ENCODE measurements at places on chromosomes 3 and 15.

GRCh38 chr3:98388147-98388546, 2.3 kb upstream of the OR5K3 start:
- no peak for DNase-seq

GRCh38 chr15:98154863-98155262, 194.4 kb downstream of the ARRDC4 start:
- no peak for DNase-seq

- no peak for DNase-seq
These were observed 116.8 kb downstream of the CHST2 start for GRCh38 chr3:143236226-143236964.

GRCh38 chr3:48305396-48305795, 28.1 kb downstream of the SPINK8 start:
- no peak for DNase-seq

GRCh38 chr3:177449360-177450006, 252.2 kb upstream of the TBL1XR1 start:
- DNase-seq = no peak

DNA sequence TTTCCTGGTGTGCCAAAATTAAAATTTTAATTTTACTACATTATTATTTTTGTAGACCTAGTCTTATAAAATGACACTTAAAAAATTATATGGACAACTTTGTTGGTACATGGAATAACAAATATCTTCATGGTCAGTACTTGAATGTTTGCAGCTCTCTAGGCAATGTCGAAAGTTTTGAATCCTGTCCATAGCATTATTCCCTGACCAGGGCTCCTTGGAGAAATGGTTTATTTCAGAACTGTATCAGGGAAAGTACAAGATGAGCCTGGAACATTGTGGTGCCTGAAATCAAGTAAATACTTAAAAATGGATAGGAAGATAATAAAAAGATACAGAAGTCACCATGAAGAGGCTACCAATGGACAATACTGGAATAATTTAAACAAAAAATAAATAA, 47.6 kb downstream of the ALDH1A2 start:
- DNase-seq = no peak

GRCh38 chr3:113736548-113737089, 9.4 kb downstream of the NAA50 start:
- peak; percentile 76 for DNase-seq

GRCh38 chr3:40308725-40309417, 636 bp upstream of the EIF1B start:
- DNase-seq = no peak

DNA sequence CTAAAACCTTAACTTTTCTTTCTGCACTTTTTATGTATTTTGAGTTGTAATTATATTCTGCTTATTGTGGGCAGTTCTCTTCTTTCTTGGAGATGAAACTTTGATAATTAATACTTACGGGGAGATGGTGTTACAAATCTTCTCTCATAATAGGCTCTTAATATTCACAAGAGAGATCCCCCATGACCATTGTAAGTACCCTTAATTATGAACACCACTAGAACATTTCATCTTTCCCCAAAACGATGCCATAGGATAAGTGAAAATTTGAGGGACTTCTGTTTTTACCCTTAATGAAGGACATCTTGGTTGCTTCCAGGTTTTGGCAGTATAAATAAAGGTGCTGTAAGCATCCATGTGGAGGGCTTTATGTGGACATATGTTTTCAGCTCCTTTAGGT, 60.7 kb downstream of the PIAS1 start:
- peak; percentile 18 for DNase-seq

- DNase-seq = peak; percentile 84
These were observed 262.7 kb upstream of the CTDSPL start for GRCh38 chr3:37598808-37599581.

GRCh38 chr3:124812291-124813265, 74.6 kb downstream of the ITGB5 start:
- DNase-seq = peak; percentile 61

- no peak for DNase-seq
These were observed 18.0 kb upstream of the FSTL1 start for GRCh38 chr3:120468635-120469295.

DNA sequence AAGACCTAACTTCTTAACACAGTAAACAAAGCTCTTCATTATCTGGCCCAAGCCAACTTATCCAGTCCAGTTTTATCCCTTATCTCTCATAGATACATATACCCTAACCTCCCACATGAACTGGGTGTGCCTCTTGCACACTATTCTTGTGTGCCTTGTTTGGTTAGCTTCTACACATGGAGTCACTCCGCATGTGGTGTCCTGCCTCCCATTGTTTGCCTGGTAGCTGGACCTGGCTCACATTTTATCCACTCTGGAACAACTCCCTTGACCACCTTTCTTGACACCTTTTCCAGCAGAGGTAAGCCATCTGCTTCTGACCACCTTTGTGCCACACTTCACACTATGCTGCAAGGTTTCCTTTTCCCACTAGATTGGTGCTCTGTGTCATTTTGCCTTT, 15.2 kb downstream of the TIPARP start:
- DNase-seq = peak; percentile 38

DNA sequence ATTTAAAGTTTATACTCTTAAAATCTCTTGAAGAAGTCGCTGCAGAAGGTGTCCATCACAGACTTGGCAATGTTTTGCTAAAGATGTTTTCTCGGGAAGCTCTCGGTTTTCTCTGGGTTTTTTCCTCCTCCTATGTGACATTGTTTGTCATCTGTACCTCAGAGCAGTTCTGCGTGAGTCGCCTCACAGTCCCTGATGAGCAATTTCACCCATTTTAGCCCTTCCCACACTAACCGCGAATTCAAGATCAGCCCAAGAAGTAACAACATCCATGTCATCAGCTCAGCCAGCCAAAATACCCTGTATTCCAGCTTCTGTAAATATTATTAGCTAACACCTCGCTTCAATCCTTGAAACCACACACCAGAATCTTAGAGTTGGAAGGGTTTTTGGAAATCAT, 224.3 kb upstream of the SETMAR start:
- no peak for DNase-seq

- DNase-seq = no peak
These were observed 38.1 kb downstream of the SERPINI1 start for GRCh38 chr3:167773584-167773983.
